NCI-H1930 (cell line): ENCODE measurements at places on chromosomes 1 and 21.

DNA sequence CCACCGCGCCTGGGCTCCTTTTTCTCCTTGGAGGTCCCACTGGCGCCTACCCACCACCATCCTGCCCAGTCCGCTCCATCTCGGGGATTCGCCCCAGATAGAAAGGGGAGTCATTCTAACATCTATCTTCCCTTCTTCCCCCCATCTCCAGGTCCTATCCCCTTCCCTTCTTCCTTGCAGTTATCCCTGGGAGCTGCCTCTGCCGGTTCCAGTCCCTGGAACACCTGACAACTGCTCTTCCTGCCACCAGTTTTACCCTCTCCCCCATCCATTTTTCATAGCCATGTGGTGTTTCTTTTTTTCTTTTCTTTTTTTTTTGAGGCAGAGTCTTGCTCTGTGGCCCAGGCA lies 12.0 kb upstream of the COL16A1 start:
- DNase-seq: no peak

GRCh38 chr1:246113555-246114095 lies 393.5 kb downstream of the SMYD3 start:
- no peak for DNase-seq

GRCh38 chr1:171814692-171815091 lies 26.6 kb upstream of the DNM3 start:
- DNase-seq: no peak

DNA sequence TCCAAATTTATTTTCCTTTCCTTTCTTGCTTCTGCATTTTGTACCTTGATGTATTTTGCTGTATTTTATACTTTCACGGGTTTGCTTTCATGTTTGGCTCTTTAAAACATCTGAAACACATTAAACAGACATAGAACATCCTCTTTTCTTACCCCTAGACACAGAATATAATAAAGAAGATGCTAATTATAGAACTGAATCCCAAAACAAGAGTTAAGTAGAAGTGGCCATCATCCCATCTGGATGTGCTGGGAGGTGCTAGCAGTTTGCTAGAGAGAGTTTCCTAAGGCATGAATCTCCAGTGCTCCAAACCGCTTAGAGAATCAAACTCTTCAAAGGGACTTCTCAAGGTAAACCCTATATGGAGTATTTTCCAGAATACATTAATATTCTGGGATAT lies 53.9 kb upstream of the GNG12 start:
- no peak for DNase-seq

GRCh38 chr1:53108646-53109580 lies 33.5 kb downstream of the SLC1A7 start:
- DNase-seq: no peak

DNA sequence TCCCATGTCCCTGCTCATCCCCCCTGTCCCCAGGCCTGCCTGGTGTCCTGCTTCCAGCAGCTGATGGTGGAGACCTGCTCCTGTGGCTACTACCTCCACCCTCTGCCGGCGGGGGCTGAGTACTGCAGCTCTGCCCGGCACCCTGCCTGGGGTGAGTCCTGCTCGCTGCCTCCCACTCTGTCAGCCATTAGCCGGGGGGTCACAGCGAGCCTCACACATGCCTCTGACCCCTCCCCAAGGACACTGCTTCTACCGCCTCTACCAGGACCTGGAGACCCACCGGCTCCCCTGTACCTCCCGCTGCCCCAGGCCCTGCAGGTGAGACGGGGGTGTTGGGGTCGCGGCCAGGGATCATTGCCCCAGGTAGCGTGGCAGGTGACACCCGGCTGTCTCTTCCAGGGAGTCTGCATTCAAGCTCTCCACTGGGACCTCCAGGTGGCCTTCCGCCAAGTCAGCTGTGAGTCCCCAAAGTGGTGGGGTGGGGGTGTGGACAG lies 10.0 kb downstream of the SCNN1D start:
- no peak for DNase-seq

DNA sequence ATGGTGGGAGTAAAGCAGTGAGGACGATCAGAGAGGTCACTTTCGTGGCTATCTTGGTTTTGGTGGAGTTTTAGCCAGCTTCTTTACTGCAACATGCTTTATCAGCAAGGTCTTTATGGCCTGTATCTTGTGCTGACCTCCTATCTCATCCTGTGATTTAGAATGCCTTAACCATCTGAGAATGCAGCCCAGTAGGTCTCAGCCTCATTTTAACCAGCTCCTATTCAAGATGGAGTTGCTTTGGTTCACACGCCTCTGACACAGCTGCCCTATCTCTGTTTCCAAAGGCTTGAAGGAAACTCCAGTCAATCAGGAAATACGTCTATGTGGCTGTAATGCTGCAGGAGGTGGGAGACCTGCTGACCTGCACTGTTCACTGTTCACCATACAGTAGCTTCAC lies 146.1 kb upstream of the POGK start:
- DNase-seq: no peak

GRCh38 chr1:54285815-54286345 lies 85.9 kb downstream of the MRPL37 start:
- no peak for DNase-seq

- DNase-seq: no peak
Observed at GRCh38 chr1:31653717-31654473, 9.2 kb upstream of the PEF1 start.

DNA sequence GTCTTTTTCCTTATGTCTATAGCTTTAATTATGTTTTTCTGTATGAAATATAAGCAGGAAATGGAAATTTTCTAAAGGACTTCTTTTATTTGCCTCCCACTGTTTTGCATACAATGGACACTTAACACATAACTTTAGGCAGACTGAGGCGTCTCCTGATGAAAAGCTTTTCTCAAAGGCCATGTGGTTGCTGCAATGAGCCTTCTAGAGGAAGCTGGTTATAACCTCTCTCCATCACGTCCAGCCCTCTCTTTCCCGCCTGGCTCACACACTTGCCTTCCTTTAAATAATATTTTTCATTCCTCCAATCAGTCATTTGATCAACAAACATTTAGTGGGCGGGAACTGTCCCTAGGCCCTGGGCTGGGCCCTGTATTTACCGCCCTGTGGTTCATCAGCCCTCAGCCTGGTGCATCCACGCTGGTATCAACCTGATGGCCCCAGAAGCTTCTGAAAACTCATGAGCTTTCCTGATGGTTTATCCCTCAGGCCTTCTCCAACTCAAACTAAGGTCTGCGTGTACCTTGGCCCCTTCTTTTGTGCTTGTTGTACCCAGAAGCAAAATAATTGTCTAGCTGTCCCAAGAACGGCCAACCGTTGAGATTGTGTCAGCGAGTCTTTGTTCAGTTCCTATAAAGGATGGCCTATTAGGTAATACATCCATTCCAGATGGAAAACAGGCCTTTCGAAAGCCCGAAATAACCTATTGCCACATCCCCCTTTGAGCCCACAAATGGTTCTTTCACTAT lies 75.3 kb upstream of the LYST start:
- DNase-seq: no peak

DNA sequence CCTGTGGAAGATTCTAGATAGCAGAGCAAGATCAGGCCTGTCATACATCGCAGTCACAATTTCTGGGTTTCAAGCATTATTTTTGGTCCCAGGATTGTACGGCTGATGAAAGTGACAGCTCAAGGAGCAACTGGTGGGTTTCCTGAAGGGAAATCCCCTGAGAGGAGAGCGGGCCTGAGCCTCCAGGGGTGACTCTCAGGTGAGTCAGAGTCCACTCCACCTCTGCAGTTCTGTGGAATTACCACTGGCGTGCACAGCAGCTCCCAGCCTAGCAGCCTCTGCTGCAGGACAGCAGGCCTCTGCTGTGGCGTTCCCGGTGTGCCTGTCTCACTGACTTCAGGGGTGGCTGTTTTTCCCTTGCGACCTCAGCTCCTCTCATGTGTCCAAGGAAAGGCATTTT lies 24.4 kb downstream of the SLC66A1 start:
- no peak for DNase-seq

DNA sequence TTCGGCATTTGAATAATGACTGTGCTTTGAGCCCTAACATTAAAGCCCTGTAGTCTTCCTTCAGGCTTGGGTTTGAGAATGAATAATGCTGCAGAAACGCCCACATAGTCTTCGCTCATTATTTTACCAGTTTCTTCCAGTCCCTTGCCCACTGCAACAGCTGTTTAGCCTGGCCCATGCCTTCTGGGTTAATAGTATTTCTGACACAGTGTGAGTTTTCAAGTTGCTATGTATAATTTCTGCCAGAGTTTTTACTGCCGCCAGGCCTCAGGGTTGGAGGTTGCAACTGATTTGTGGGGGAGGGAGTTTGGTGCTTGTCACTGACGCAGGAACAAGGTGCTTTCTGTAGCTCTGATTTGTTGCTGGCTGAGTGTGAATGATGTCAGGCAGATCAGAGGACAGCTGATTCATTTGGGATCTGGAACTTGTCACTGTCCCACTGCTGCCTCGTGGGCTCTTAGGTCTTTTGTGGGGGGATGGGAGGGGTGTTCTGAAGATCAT lies 109.8 kb downstream of the MAST2 start:
- DNase-seq: no peak

DNA sequence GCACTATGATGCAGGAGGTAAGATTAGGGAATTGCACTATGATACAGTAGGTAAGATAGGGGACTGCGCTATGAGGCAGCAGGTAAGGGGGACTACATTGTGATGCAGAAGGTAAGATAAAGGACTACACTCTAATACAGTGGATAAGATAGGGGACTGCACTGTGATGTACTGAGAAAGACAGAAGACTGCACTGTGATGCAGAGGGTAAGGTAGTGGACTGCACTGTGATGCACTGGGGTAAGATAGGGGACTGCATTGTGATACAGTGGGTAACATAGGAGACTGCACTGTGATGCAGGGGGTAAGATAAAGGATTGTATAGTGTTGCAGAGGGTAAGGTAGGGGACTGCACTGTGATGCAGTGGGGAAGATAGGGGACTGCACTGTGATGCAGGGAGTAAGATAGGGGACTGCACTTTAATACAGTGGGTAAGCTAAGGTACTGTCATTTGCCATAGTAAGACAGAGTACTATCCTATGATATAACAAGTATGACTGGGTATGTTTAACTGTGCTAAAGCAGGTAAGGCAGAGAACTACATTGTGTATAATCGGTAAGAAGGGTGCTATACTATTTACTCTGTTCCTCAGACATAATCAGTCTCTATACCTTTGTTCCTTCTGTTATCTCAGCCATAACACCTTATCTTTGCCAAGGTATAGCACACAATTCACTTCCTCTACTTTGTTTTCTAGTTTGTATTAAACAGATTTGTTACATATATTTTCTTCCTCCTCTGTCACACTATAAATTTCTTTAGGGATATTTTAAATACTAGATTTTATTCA lies 208.5 kb downstream of the BARHL2 start:
- DNase-seq: no peak

GRCh38 chr1:212328248-212328647 lies 43.0 kb downstream of the PPP2R5A start:
- DNase-seq: no peak

DNA sequence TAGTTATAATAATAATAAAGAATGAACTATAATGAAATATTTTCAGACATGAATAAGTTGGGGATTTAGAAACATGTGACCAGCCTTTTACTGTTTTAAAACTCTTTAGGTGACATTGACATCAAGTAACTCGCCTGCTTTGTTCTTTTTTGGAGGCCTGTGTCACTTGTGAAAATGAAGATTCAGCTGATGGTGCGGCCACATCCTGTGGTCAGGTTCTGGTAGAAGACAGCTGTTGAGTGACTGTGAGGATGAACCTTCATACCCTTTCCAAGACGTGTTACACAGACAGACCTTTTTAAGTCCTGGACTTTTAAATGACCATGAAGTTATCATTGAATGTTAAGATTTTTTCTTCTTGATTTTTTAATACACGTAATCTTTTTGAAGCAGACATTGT lies 10.3 kb downstream of the UTS2 start:
- DNase-seq: no peak

- DNase-seq: no peak
Observed at GRCh38 chr1:86646256-86646655, 58.1 kb upstream of the SH3GLB1 start.

GRCh38 chr21:30168086-30168485 lies 1.5 kb upstream of the CLDN17 start:
- DNase-seq: no peak

DNA sequence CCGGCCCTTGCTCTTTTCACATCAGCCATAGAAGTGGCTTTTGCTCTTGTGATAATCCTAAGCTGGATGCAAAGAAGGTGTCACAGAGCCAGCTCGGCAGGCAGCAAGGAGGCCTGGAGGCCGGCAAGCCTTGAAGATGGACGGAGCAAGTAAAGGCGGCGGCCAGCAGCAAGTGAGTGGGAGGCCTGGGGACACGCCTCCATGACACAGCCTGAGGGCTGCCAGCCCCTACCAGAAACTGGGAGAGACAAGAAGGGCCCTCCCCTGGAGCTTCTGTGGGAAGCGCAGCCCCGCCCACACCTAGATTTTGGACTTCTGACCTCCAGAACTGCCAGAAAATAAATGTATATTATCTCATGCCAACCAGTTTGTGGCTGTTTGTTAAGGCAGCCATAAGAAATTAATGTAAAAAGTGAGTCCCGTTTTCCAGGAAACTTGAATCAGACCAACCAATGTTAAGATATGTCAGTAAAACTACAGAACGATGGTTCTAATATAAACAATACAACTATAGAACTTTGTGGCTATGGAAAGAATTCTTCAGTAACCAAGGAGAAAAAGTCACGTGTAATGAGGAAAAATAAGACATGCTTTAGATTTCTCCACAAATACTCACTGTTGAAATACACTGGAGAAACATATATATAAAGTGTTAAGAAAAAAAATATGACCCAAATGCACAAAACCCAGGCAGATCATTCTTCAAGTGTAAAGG lies 49.9 kb downstream of the BACE2 start:
- DNase-seq: no peak

- DNase-seq: no peak
Observed at GRCh38 chr1:100535264-100535663, 2.7 kb upstream of the GPR88 start.

GRCh38 chr21:31545036-31545435 lies 114.5 kb upstream of the SOD1 start:
- no peak for DNase-seq

DNA sequence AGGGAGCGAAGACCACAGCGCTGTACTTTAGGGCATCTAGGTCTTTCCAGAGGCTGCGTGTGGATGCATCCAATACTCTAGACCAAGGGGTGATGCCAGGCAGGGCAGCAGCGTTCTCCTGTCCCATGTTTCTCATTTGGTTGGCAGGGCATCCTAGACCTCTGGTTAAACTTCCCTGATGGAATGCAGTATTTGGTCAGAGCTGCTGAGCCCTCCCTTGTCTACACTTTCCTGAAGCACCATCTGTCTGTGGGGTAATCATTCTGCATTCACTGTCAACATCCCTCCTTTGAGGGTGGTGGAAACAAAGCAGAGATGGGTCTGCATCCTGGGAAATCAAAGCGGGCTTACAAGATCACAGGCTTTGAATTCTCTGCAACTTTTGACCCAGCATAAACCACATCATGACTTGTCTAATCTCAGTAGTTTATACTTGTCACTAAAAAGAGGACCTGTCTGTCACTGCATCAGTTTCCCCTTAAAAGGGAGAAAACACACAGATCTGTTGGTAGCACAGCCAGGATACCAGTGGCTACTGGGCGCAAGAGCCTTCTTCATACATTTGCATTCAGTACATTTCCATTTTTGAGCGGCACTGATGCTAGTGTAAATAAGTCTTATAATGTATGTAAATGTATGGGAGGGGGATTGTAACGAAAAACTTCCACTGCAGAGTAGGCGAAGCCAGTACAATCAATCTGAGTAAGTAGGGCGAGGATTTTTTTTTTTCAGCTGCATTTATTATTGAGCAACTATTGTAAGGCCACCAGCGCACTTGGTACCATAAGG lies 106.3 kb downstream of the GALNT2 start:
- DNase-seq: no peak
